Esophagus squamous epithelium (tissue), 5 donors: ENCODE measurements at places on chromosomes 3 and 15.

DNA sequence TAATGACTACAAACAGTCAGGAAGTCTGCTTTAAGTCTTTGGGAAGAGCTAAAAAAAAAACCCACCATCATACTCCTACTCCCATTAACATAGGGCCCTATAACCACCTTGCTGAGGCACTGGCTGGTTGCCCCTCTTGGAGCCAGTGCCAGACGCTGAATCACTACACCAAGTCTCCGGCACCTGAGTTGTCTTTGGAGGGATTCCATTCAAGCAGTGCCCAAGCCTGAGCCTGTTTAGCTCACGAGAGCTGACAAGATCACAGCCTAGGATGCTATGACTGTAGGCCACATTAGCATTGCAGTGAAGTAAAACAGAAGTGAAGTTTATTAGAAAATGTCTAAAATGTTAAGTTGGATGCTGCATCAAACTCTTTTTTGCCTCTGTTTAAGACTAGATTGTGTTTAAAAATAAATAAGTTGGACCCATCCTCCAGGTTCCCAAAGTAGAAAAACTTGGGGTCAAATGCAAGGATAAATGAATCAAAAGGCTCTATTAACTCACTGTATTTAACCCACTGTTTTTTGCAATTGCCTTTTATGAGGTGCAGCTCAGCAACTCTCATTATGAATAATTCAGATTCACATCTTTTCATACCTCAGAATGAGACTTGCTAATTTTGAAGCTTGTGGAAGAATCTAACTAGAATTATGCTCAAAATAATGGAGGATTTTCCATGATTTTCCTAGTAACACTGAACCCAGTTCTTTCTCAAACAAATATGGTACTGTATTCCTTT, 461.9 kb downstream of the FOXP1 start:
- no peak for DNase-seq

DNA sequence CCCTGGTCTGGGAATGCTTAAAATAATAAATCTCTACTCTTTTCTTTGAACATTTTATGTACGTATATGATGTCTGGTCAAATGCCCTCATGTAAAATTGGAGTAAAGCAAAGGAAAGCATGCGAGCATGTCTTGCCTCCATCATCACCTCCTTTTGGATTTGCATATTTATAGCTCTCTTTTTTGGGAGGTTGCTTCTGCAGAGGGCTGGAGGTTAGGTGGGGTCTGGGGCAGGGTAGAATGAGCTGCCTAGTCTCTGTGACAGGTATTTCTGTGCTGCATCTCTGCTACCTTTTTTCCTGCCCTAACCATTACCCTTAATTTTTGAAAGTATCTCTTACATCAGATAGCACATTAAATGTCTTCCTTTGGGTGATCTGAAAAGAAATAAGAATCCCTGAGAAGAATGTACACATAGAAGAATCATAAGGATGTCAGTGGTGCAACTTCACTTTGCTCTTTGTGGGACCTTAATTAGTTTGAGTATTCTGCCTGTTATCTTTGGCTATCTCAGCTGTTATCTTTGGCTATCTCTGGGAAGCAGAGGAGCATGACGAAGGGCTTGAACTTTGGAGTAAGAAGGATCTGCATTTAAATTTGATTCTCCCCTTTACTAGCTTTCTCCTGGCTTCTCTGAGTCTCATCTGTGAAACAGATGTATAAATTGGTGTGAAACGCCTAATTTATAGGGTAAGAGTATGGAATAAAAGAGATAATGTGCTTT, 40.2 kb downstream of the PPM1L start:
- no peak for DNase-seq

DNA sequence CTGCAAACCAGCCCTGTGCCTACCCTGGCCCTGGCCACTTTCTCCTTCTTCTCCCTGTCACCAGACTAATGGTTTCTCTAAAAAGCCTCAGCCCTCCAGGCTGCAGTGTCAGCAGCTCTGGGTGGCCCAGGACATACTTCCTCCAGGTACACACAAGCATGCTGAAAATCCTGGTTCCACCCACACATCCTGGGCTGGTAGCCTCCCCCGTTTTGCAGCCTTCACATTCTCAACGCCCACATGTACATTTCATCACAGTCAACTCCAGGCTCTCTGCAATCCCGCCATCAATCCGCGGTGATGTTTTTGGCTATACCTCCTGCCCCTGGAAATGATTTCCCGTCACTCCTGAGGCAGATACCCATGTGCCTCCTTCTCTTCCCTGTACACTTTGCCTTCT, 59.4 kb downstream of the MAGEF1 start:
- no peak for DNase-seq

GRCh38 chr15:101332061-101332467, 37.0 kb upstream of the SNRPA1 start:
- DNase-seq, result no peak

DNA sequence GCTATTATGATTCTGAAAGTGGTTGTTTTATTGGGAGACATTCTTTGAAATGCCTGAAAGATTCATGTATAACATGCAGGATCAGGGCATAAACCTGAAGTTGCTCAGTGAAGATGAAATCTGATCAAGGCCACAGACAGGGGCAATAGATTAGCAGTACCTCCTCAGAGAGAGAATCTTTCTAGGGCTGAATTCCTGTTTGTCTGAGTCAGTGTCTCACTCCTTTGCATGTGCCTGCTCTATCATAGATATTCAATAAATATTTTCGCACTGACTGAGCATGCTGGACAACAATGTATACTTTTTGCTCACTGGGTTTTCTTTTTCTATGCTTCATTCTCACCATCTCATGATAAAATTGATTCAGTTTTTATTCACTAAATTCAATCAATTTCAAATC, 49.8 kb upstream of the PFN2 start:
- no peak for DNase-seq

GRCh38 chr3:108287146-108287545, 9.2 kb upstream of the HHLA2 start:
- no peak for DNase-seq

DNA sequence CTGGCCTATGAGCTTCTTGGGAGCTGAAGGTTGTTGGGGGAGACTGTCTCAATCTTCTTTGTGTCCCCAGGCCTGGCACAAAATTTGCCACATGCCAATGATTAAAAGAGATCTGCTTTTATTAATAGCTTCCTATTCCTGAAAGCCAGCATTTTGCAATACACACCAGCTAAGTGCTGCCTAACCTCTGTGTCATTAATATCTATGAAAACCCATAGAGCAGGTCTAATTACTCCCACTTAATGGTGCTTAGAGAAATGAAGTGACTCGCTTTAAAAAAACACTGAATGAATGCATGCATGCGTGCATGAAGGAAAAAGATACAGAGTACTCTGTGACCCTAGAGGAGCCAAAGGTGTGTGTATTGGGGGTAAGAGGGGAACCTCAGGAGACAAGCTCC, 55.0 kb downstream of the SLC6A1 start:
- no peak for DNase-seq

DNA sequence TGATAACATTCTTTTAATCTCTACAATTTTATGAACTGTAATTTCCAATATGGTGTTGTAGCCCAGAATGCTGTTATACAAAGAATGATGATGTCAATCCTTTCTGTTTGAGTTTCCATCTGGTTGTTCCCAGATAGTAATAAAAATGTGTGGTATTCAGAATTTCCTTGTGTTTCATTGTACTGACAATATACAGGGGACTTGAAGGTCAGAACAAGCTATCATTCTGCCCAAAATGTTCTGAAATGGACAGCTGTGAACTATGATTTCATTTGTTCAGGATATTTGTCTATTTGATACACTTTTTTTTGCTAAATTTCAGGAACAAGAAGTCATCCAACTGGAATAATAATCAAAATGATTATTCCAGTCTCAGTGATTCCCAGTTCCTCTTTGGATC, 40.8 kb downstream of the C3orf62 start:
- DNase-seq, result no peak

DNA sequence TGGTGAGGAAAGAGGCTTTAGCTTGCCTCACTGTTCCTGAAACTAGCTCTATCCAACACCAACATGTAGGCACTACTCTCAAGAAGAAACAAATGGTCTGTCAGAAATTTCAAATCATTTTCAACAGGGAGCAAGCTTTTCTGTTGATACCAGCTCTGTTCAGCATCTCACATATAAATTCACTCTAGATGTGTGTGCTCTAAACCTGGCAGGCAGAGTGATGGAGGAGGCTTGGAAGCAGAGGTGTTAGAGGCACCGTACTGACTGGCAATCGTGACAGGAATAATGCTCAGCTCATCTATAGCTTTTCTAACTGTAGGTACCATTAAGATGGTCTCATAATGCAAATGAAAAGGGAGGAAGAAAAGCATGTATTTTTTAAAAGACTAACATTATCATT, 597.2 kb upstream of the NECTIN3 start:
- DNase-seq, result no peak

DNA sequence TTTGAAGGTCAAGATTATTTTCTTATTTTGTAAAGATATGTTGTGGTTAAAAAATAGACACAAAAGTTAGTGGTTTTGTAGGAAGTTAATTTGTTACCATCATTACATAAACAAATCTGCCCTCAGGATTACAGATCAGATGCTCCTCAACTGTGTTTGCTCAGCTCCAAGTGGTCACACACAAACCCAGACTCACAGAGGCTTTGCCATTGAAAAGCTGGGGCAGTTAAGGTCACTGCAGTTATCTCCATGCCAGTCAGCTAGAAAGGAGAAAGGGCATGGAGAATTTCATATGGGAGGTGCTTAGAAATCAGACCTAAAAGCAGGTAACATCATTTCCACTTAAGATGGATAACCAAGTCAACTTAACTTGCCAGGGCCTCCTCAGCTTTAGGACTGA, 825.7 kb upstream of the GBE1 start:
- no peak for DNase-seq

DNA sequence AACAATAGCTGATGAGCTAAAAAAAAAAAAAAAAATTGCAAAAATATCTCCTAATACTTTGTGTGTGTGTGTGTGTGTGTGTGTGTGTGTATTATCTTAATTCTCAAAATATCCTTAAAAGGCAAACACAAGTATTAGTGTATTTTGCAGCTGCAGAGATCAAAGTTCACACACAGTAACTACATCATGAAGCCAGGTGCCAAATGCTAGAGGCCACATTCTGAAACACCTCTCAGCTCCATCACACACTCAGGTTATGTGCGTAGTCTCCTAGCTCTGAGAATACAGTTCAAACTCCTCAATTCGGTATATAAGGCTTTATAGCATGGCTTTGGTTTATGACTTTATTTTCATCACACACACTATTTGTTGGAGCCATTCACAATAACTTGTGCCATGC, 33.5 kb upstream of the PPARG start:
- no peak for DNase-seq

- DNase-seq, result no peak
Measured at GRCh38 chr3:58866079-58866478, 183.7 kb downstream of the CFAP20DC start.
